Occipital lobe (tissue), 3 donors: ENCODE measurements at places on chromosomes 3 and 15.

GRCh38 chr3:112633191-112633590 is 7.8 kb downstream of the CCDC80 start:
- DNase-seq: no peak

DNA sequence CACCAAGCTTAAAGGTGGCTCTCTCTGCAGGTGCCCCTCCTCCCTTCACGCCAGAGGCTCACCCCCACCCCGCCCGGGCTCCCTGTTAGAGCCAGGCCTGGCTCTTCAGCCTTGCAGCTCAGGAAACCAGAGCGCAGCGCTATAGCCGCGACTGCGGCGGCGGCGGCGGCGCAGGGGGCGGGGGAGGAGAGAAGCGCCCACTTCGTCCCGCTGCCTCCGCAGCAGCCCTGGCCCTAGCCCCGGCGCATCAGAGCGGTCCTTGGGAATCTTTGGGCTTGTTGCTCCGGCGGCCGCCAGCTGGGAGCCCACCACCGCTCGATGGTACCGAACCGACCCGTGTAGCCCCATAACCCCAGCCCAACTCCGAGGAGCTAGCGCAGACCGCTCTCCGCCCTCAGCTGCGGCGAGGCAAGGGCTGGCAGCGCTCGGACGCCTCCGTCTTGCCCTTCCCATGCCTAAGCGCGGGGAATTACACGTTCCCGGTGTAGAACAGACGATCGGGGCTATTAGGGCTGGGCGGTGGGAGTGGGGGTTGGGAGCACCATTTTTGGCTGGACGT is 1.2 kb downstream of the RASGRF1 start:
- DNase-seq: no peak

- peak; percentile 52 for DNase-seq
Measured at GRCh38 chr3:138381950-138382715, 33.8 kb downstream of the MRAS start.

DNA sequence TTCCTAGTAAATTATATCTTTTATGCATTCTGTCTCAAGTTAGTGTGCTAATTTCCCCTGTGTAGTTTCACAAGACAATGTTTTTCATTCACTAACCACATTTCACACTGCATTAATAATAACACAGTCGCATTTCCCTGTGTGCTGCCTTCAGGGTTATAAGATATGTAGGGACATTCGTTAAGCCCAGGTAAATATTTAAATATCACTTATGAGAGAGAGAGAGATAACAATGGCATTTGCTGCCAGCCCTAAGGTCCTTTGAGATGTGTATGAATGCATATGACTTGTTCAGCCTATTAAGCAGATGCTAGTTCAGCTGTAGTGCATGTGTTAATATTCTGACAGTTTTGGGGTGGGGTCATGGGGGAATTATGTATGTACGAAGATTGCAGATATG is 876.7 kb downstream of the NAALADL2 start:
- no peak for DNase-seq

GRCh38 chr15:100190675-100191074 is 151.1 kb downstream of the ADAMTS17 start:
- DNase-seq: no peak

- DNase-seq: peak; percentile 8
Measured at GRCh38 chr3:129690406-129690805, 83.9 kb upstream of the PLXND1 start.

GRCh38 chr15:32774022-32774421 is 56.2 kb downstream of the GREM1 start:
- DNase-seq: no peak

- no peak for DNase-seq
Measured at GRCh38 chr15:99909592-99910295, 176.5 kb upstream of the LYSMD4 start.

- no peak for DNase-seq
Measured at GRCh38 chr3:182905623-182906022, 74.7 kb downstream of the DCUN1D1 start.

DNA sequence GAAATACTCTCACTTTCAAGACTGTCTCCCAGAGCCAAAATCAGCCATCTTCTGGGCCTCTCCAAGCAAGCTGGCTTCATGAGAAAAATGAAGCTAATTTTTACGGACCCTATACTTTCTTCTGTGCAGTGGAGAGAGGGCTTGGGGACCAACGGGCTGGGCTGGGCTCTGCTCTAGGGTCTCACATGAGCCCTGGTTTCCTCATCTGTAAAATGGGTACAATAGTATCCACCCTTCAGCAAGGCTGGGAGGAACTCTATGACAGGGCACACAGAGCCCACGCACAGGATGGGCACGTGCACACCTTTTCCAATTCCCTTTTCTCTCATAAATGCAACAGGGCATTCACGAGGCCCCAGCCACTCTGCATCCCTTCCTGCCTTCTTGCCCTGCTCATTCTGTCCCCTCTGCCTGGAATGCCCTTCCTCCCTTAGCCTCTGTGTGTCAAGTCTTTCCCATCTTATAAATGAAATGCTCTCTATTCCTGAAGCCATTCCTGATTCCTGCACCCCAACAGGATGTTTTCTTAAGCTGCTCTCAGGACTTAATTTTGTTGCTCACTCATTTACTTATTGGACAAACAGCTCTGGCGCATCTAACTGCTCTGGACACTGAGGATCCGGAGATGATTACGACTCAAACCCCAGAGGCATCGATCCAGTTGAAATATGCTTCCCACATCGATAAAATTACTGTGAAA is 32.9 kb upstream of the SEC13 start:
- no peak for DNase-seq

DNA sequence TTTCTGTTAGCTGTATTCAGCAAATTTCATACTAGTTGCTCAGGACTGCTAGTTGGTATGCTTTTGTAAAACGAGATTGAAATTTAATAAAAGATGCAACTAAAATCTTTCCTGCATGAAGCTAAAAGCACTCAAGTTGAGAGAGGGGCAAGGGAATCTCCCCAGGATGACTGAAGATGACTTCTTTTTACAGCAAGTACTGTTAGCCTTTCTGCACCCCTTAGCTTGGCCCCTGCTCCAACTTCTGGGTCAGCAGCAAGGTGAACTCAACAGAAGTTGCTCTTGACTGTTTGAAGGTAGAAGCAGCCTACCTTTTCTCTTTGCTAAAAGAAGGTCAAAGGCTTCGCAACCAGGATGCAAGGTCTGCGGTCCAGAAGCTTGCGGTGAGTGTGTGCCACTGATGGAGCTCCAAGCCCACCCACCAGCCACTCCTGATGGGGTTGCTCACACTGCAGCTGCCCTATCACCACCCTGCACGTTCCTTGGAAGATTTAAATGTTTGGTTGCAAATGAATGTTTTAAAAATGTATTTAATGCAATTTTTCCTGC is 32.5 kb downstream of the NME9 start:
- no peak for DNase-seq

DNA sequence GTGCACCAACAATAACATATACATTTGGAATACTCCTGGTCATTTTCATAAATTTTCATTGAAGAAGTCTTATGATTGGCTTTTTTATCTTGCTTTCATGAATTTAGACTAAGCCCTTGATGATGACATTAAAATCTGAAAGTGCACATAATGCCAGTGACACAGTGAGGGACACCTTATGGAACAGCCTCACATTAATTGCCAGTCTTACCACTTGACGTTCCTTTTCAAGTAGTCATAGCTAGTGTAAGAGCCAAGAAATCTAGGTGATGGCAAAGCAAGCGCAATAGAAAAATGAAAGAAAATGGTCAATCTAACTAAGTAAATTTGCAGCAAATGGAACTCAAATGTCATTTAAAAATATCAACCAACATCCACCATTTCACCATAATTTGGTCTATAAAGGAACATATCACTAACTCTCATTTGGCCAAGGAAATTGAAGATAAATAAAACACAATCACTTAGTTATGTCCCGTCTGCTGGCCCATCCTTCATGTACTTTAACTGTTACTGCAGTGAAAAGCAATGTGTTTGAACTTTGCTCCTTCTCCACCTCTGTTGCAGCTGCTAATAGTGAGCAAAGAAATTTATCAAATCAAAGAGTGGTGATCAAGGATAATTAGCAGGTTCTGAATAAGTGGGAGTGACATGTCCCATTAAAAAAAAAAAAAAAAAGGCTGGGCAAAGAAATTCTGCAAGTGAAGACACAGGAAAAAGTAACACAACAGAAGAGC is 110.0 kb downstream of the TJP1 start:
- DNase-seq: no peak

DNA sequence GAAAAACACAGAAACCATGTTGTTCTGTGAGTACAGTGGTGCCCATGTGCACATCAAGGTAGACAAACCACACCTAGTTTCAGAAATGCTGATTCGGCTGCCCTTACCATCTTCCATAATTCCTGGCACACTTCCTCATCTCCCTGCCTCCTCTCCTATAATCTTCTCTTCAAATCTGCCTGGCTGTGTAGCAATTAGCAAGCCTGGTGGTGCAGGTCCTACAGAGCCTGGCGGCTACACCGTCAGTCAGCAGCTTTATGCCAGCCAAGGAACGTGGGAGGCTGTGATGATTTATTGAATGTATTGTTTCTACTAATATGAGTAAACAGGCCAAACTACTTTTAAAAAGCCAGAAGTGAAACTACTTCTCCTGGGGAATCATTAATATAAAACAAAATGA is 106.8 kb downstream of the SEMA6D start:
- no peak for DNase-seq

DNA sequence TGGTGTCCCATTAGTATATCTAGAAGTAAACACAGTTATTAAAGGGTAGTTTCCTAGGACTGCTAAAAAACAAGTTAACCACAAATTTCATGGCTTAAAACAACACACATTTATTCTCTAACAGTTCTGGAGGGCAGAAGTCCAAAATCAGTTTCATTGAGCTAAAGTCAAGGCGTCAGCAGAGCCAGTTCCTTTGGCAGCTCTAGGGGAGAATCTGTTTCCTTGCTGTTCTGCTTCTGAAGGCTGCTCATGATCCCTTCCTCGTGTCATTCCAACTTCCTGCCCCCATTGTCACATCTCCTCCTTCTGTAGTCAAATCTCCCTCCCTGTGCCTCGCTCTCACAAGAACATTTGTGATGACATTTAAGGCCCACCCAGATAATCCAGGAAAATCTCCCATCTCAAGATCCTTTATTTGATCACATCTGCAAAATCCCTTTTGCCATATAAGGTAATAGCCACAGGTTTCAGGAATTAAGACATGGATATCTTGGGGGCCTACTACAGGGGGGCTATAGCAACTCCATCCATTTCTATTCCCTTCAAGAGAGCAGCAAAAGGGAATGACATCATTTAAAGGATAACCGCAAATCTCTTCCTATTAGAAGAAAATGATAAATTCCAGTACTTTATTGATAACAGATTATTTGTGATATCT is 50.1 kb downstream of the GPR176 start:
- DNase-seq: no peak

DNA sequence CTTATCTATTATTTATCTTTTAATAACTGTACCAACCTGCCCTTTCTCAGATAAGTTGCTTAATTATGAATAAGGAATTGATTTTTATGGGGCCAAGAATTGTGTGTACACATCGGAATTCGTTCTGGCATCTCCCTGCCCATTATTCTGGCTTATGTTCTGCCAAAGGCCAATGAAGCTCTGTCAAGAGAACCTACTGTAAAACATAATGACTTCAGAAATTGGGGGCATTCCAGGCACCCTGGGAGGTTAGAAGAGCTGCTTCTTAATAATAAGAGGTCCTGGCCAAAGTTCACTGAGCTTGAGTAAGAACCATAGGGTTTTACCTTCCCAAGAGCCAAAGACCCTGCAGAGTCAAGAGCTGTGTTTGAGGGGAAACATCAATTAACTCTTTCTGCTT is 261.7 kb downstream of the SLC9A9 start:
- no peak for DNase-seq

- DNase-seq: no peak
Measured at GRCh38 chr3:52036222-52036694, 20.1 kb downstream of the DUSP7 start.

DNA sequence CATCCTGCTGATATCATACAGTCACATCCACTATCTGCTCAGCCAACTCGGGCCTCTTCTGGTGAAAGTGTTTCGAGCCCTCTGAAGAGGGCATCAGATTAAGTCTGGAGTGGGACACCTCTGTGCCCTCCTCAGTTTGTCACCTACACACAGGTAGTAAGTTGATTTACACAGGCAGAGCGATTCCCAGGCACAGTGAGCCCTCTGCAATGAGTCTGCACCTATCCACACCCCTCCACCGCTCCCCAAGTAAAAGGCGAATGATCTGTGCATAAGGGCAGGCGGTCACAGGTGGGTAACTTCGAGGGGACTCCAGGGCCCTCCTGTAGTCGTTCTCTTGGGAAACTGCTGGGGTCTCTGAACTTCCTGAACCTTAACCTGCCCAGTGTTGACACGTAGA is 152.0 kb downstream of the ATP10A start:
- DNase-seq: no peak

DNA sequence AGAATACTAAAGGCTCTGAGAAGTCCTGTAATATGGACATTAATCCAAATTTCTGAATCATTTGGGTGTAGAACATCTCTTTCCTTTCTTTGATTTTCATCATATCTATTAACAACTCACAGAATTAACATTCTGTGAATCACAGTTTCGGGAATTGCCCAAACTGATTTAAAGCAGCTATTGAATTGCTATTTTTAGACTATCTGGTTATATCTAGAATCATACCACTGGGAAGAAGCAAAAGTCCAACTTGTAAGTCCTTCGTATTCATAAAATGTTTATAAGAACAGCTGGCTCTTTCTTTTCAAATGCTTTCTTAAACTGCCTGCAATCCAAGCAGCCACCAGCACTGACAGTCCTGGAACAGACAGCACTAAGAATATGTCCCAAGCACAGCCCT is 733.0 kb downstream of the NTRK3 start:
- DNase-seq: no peak

- no peak for DNase-seq
Measured at GRCh38 chr15:64731805-64732151, 43.6 kb downstream of the RBPMS2 start.

DNA sequence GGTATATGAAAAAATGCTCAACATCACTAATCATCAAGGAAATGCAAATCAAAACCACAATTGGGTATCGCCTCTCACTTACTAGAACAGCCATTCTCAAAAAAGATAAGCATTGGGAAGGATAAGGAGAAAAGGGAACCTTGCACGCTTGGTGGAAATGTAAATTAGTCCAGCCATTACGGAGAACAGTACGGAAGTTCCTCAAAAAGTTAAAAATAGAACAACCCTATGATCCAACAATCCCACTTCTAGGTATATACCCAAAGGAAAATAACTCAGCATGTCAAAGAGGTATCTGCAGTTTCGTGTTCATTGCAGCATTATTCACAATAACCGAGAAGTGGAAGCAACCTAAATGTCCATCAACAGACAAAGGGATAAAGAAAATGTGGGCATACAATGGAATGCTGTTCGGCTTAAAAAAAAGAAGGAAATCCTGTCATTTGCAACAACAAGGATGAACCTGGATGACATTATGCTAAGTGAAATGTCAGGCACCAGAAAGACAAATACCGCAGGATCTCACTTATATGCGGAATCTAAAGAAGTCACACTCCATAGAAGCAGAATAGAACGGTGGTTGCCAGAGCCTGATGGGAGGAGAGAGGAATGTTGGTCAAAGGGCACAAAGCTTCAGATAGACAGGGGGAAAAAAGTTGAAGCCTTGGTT is 11.7 kb upstream of the CMTM7 start:
- DNase-seq: no peak
